ENCODE measurements at places on chromosomes 12 and 14.

DNA sequence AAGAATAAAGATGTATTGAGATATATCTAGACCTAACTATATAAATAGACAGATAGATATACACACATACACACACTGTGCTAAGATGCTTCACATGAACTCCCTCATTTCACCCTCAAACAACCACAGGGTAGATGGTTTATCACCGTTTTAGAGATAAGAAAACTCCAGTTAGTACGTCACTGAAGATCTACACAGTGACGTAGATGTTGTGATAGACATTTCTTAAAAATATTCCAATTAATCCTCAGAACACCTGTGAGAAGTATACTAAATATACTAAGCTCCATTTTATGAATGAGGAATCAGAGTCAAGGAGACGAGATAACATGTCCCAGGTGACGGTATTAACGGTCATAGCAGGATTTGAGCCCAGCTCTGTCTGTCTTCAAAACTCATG is 31.5 kb downstream of the CCDC60 start:
- DNase-seq: no peak

DNA sequence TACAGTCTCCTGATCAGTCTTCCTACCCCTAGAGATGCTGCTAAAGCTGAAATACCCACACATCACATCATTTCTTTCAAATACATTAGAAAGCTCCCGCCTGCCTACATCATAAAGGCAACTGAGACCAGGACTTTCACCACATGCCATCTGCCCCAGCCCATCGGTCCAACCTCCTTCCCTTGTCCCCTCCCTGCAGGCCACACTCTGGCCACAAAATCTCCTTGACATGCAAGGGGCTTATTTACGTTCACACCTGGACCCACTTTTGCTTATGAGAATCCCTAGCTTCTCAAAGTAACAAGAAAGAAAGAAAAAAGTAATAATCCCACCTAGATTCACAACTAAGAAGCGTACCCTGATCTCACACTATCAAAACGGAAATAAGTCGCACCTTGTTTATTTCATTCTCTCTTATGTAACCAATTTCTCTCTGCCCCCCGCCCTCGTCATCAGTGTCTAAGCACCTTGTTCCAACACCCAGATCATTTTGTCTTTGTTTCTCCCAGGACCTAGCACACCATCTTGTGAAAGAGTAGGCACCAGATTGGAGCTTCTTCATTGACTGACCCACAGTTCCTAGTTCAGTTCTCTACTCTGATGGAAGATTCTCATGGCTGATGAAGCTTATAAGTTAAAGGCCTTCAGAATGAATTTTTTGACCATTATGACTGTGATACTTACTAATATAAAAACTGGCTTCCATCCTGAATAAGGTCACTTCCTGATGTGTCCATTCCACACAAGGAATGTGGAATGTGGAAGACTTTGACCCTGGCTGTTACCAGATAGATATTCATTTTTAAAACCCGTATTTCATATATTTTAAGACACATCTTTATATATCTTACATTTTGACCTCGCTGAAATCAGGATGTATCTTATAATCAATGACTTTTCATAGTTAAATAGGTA is 7.7 kb downstream of the WSB2 start:
- DNase-seq: no peak

DNA sequence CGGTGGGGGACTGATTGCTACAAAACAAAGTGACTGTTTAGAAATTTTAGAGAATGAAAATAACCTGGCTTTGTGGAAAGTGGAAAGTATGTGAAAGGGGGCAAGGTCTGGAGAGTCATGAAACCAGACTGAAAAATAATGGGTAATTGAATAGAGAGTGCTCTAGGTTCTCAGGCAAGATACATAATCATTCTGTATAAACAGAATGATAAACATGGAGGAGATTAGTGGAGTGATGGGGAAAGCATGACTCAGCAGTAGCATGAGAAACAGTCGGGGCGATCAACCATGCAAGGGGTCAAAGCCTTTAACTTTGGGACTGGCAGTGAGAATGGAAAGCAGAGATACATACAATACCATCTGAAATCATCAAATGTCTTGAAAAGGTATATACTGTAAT is 332.5 kb downstream of the CCER1 start:
- no peak for DNase-seq

DNA sequence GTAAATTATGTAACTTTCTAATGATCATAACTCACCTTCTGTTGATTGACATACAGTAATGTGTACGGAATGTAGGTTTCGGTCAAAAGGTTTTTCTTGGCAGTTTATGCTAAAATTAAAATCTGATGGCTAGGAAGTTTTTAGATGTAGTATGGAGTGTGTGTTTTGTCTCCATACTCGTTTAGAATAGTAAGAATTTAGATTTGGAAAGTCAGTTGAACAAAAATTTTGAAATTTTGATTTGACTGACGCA is 859 bp downstream of the PALS1 start:
- DNase-seq: no peak

DNA sequence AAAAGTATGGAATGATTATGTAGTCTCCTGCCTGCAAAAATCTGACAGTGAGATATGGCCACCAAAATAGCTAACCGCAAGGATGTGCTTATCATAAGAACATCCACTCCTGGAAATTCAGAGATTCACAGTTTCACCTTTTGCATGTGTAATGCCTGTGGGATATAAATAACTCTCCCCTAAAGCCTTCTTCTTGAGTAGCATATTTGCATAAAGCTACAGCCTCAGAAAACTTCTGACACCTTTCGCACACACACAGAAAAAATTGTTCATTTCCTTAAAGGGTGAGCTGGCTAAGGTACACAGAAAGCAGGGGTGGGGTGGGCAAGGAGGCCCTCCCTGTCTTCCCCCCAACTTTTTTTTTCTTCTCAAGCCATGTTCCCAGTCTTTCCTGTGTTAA is 3.1 kb upstream of the IGF1 start:
- DNase-seq: no peak

DNA sequence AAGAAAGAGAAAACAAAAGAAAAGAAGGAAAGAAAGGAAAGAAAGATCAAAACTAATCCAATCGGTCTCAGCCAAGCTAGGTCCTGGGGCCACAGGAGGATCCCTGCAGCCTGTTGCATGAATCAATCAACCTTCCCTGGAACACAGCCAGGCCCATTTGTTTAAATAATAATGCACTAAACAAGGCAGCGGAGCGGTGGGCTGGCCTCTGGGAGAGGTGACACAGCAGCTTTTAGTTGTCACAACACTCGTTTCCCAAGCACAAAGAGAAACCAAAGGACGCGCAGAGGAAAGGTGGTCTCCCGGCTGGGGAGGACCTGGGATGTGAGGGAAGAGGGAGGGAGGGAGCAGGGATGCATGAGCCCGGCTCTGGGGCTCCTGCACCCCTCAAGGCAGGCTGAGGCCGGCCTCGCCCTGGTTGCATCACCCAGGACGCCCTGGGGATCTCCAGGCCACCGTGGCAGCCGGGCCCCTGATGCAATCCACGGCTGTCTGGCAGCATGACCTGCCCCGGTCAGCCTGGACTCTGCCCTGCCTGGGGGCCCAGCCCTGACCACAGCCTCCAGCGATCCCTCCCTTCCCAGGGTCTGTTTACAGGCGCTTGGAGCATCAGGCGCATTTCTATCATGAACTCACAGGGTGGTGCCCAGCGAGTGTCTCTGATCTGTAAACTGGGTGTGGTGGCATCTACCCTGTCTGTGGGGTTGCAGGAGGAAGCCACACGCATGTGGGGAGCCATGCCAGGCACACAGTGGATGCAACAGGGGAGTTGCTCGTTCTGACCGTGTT is 32.5 kb downstream of the MMP17 start:
- no peak for DNase-seq

DNA sequence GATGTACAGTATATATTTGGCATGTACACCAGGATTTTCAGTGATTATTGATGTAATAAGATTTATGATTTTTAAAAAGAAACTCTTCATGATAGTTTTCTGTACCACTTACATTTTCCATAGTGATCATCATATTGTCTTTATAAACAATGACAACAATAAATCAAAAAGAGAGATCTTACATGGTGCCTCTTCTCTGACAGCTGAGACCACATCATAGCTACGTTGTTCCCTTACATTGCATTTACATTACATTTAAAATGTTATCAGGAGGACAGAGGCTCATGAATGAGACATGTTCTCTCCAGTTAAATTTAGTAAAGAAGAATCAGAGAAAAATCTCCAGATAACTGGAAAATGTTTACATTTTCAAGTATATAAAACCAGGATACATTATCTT is 112.4 kb downstream of the PRKCH start:
- no peak for DNase-seq

GRCh38 chr14:34179727-34180126 is 228.9 kb upstream of the EGLN3 start:
- no peak for DNase-seq

GRCh38 chr12:4725057-4725456 is 4.9 kb downstream of the GALNT8 start:
- DNase-seq: no peak

DNA sequence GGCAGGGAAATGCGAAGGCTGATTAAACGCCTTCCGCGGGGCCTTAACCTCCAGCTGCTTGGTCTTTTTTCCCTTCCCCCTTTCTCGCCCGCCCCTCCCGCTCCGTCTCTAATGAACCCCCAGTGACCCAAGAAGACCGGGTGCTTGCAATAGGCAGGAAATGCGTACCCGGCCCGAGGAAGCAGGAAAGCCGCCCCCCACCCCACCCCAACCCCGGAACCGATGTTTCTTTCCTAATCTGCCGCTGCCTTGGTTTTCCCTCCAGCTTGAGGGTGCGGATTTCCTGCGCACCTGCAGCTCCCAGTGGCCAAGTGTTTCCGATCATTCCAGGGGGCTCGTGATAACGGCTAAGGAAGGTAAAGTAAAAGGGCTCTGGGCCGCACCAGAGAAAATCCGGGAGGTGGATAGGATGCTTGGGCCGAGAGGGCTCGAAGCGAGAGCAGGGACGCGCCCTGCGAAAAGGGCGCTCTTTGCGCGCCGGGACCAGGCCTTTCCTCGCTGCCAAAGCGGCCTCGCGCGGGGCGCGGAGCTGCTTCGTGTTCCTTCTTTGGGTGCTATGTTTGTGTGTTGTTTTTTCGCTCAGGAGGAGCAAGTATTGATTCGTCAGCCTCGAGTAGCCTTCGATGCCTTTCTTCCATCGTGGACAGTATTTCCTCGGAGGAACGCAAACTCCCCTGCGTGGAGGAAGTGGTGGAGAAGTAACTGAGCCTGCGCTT is 983 bp downstream of the MYF6 start:
- no peak for DNase-seq

- DNase-seq: no peak
These were observed 1.6 kb upstream of the RPL10L start for GRCh38 chr14:46653031-46653755.

- DNase-seq: no peak
These were observed 431.3 kb downstream of the NPAS3 start for GRCh38 chr14:33369972-33370371.

- no peak for DNase-seq
These were observed 1134.1 kb downstream of the VRK1 start for GRCh38 chr14:97931273-97931672.

- DNase-seq: no peak
These were observed 62.2 kb upstream of the OR4E1 start for GRCh38 chr14:21735639-21736307.

- DNase-seq: no peak
These were observed 89.3 kb upstream of the TTC7B start for GRCh38 chr14:90905531-90905930.

Measured in HS-27A (cell line).